ENCODE measurements at places on chromosomes 6 and 20.

DNA sequence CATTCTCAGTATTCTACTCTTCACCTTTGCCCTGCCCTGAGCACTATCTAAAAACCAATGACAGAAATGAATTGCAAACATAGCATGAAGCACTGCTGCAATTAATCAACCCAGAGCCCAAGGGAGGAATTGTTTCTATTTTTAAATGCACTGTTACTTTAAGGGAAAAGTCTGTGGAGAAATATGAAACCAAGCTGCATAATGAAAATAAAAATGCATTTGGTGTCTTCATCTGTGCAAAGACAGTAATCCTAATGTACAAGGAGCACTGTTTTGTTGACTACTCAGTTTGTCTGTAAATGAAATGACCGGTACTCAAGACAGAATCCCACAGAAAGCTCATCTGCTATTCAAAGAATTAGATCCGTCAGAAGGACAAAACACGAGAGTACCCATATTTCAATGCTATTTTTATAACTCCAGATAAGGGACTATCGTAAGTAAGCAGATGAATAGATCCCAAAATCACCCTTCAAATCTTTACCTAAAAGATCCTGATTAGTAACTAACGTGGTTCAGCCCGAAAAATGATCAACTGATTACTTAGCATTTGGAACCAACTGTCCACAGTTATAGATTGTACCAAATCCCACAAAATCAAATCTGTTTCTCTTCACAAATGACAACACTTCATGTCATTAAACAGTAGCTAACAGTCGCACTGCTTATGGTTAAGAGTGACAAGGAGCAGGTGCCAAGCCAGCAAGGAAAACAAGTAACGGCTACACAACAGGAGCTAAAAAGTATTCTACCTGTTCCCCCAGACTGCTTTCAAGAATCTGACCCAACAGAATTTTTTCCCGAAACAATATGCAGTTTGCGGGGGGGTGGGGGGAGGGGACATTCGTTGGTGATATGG is 2.4 kb downstream of the KIF13A start:
- DNase-seq = peak; percentile 38

DNA sequence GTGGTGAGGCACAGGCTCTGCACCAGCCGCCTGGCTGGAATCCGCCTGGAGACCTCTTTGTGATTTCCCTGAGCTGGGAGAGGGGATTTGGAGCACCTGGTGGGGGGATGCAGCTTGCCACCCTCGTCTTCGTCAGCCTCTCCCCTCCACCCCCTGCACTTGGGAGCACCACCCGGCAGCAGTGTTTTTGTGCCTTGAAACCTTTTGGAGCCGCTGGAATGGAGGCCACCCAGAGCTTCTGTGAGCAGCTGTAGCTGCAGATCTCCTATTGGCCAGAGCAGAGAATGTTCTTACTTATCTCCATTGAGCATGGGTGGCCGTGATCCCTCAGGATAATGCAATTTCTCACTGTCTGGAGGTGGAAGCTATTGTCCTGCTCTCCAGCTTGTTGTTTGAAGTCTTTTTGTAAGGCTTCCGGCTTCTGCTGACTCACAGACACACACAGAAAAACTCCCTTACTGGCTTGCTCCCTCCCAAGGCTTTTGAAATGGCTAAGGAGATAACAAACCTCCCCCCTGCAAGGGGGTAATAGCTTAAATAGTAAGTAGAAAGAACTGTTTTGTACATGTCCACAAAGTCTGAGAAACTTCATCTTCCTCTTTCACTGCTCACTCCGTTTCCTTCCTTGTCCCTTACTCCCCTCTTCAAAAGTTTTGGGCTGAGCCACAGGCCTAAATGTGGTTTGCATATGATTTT is 271.2 kb downstream of the PRL start:
- peak; percentile 64 for DNase-seq

DNA sequence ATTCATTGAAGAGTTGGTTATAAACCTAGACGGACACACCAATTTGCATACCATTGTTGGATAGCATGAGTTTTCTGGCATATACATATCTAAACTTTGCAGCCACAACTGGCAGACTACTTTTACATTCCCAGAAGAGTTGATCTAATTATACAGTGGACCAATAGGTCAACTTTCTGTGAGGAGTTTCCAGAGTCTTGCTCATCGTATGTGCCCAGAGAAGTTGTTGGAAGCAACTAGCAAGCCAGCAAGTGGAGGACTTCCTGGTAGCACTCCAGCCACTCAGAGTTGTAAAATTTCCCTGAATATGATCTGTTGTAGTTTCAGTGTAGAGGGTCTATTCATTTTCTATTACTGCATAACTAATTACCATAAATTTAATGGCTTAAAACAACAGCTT is 47.1 kb upstream of the FAM184A start:
- DNase-seq = no peak

GRCh38 chr6:128456510-128457230 is 63.7 kb downstream of the PTPRK start:
- DNase-seq = no peak

DNA sequence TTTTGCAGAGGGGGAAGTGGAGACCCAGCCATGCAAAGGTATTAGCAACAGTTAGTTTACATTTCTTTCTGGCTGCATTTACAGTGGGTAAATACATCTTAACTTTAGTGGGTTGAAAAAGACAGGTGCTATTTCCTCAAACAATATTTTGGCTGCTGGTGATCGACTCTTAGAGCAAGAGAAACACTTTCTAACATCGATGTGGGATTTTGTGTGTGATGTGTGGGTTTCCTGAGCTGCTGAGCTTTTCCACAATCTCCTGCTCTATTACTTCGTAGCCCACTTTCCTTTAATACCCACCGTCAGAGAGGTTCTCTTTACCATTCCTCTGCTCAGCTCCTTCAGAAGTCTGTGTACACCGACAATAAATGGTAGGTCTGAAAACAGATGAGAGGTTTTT is 339.0 kb downstream of the NRN1 start:
- DNase-seq = no peak

GRCh38 chr6:112251171-112251875 is 3.0 kb downstream of the LAMA4 start:
- DNase-seq = peak; percentile 88

DNA sequence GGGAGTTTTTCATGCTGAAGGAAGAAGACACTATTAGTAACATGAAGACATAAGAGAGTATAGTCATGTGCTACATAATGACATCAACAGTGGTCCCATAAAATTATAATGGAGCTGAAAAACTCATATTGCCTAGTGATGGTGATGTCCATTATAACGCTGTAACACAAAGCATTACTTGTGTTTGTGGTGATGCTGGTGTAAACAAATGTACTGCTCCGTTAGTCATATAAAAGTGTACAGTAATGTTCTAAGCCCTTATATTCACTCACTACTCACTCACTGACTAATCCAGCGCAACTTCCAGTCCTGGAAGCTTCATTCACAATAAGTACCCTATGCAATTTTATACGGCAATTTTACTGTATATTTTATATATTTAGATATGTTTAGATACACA is 26.8 kb upstream of the ASF1A start:
- DNase-seq = peak; percentile 71

DNA sequence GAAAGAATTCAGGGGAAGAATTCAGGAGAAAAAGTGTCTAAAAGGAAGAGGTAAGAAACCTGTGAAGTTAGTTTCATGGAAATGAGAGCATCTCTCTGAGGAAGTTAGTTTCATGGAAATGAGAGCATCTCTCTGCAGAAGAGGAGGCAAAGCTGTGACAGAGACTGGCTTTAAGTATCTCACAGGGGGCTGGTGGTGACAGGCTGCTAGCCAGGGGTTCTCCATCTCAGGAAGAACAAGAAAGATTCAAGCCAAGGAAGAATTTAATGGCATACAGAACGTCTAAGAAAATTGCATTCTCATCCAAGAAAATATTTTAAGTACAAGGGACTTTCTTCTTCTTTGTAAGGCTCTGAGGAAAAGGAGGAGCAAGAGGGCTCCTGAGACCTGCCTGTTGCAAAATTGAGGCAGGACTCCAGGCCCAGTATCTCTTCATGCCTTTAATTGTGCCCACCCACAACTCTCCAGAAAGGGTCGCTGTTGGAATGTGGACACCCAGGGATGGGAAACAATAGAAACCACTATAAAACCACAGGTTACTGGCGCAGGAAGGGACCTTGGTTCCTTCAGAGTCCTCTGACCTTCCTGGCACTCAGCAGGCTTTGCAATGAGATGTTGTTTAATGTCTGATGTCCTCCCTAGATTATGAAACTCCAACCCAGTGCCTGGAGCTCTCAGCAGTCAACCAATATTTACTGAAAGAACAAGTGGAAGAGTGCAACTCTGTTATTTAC is 136.8 kb downstream of the FNDC1 start:
- no peak for DNase-seq

GRCh38 chr20:2210646-2211552 is 84.9 kb upstream of the TGM3 start:
- DNase-seq = peak; percentile 95

- no peak for DNase-seq
These were observed 3.6 kb upstream of the PRPH2 start for GRCh38 chr6:42726026-42726425.

GRCh38 chr6:51792273-51793030 is 295.0 kb downstream of the PKHD1 start:
- DNase-seq = no peak

- peak; percentile 96 for DNase-seq
These were observed 16.9 kb downstream of the KIF16B start for GRCh38 chr20:16556301-16556700.

- no peak for DNase-seq
These were observed 96.0 kb downstream of the JPH2 start for GRCh38 chr20:44091026-44091425.

DNA sequence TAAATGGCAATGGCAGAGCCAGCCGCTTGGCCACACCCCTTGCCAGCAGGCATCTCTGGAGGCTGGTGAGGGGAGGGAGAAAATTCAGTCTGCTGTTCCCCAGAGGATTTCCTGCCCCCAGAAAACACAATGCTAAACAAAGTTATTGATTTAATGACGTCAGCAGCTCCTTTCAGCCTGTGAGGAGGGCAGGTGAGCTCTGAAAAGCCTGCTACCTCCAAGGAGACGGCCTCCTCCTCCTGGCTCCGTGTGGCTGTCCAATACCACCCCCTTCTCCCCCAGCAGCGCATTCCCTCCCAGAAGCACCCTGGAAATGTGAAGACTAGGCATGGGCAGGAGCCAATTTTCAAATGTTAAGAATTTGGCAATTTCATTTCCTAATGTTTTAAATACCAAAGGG is 393.1 kb downstream of the ZFAND3 start:
- DNase-seq = no peak

- no peak for DNase-seq
These were observed 57.9 kb downstream of the GJA10 start for GRCh38 chr6:89952105-89952671.

- peak; percentile 96 for DNase-seq
These were observed 72.4 kb downstream of the ATG5 start for GRCh38 chr6:106253172-106253571.

- peak; percentile 43 for DNase-seq
These were observed 53.9 kb upstream of the LAMP5 start for GRCh38 chr20:9460518-9460917.

DNA sequence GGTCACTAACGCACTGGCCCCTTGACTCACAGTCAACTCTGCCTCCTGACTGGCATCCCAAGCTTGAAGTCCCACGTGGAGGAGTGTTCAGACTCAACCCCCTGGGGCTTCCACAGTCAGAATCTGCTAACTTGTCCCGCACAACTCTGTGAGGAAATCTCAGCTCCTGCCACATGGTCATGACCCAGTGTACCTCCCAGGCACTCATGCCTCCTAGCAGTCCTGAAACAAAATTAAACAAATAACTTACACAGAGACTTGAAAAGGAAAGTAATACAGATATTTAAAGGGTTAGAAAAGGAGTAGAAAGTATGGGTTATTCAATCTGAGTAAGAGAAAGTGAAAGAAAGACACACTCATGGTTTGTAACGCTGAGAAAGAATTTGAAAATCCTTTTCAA is 134.9 kb downstream of the GMDS start:
- DNase-seq = peak; percentile 55

Measured in fibroblast of mammary gland (primary cell).